ENCODE measurements at places on chromosomes 6 and 20.

DNA sequence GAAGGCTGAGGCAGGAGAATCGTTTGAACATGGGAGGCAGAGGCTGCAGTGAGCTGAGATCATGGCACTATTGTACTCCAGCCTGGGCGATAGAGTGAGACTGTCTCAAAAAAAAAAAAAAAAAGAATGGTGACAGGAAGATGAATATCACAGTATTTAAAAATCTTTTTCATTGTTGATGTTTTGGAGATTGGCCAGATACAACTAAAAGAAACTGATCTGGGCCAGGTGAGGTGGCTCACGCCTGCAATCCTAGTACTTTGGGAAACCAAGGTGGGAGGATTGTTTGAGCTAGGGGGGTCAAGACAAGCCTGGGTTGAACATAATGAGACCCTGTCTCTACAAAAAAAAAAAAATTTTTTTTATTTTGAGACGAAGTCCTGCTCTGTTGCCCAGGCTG lies 52.1 kb downstream of the TRAF3IP2 start:
- DNase-seq = peak; percentile 63

DNA sequence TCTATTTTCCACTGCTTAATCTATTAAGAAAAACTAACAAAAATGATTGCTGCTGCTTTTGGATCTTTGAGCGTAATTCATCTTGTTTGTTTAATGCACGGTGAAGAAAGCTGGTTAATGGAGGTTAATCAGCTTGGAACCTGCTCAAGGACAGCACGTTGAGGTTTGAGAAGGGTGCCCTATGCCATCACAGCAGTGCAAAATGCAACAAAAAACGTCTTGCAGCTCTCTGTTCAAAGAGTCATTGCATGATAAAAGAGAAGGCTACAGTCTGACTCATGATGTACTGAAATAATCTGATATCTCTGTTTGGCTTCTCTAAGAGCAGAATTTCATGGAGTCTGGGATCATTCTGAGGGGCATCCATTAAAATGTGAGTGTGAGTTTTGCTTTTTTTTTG lies 80.6 kb upstream of the PREP start:
- no peak for DNase-seq

GRCh38 chr6:147238164-147238563 lies 33.9 kb downstream of the STXBP5 start:
- no peak for DNase-seq

GRCh38 chr6:95686272-95686671 lies 108.9 kb downstream of the MANEA start:
- no peak for DNase-seq

- no peak for DNase-seq
Measured at GRCh38 chr20:51492167-51493092, 50.1 kb downstream of the NFATC2 start.

- no peak for DNase-seq
Measured at GRCh38 chr6:56324396-56324795, 77.0 kb upstream of the COL21A1 start.

GRCh38 chr6:81977486-81977885 lies 225.0 kb upstream of the TENT5A start:
- no peak for DNase-seq

DNA sequence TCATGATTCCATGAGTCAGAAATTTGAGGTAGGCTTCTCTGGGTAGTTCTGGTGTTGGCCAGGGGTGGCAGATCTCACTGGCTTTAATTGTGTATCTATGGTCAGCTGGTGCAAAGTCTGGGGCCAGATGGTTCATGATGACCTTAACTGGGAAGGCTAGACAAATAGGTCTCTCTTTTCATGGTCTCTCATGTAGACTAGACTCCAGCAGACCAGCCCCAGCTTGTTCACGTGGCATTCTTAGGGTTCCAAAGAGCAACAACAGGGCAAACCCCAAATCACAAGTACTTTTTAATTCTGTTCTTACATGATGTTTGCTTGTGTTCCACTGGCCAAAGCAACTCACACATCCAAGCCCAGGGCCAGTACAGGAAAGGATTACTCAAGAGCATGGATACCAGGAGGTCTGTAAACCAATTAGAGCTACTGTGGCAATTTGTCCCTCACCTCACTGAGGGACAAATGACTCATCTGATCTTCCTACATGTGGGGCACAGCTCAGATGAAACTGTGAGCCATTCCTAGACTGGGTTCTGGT lies 79.5 kb upstream of the PBOV1 start:
- no peak for DNase-seq

DNA sequence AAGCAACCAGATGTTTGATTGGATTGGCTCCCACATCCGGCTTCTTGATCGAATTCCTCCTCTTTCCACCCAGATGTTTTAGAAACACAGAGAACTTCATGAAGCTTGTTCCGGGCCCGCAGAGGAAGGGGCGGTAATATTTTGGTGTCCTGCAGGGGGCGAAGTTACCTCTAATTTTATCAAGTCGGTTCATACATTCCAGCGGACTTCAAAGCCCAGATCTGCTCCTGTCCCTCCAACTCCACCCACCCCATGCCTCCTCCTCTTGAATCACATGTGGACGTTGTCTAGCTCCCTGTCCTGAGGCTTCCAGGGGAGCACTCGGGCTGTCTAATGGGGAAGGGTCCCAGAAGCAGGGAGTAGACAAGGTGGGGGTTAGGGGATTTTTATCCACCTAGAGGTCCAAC lies 2.9 kb upstream of the BMP6 start:
- DNase-seq = peak; percentile 41

DNA sequence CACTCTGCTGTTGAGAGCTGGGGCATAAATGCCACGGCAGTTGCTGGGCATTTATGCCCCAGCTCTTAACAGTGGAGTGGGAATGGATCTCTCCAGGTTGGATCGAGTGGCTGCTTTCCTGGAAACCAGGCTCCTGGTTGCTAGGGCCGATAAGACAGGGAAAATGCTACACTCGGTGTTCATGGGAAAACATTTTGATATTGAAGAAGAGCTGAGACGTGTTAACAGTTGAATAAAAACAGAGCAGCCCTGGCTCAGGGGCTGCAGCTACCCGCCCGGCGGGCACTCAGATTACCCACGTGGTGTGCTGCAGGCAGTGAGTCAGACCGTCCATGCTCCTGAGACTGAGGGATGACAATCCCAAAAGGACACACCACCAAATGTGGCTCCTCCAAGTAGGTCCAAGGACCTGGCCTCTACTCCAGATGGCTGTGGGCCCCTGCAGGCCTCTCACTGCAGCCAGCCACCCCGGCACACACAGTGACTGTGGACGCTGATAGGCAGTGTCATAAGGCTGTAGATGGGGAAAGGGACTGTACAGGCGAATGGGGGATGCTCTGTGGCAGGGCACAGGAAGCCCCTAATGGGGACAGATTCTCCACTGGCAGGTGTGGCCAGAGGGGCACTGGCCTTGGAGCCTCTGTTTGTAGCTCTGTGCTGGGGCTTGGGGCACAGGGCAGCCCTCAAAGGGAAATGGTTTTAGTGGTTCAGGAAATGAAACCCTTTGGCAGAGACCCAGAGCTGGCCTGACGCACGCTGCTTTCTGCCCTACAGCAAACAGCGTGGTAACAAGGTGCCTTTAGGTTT lies 237.8 kb downstream of the LY86 start:
- peak; percentile 30 for DNase-seq

DNA sequence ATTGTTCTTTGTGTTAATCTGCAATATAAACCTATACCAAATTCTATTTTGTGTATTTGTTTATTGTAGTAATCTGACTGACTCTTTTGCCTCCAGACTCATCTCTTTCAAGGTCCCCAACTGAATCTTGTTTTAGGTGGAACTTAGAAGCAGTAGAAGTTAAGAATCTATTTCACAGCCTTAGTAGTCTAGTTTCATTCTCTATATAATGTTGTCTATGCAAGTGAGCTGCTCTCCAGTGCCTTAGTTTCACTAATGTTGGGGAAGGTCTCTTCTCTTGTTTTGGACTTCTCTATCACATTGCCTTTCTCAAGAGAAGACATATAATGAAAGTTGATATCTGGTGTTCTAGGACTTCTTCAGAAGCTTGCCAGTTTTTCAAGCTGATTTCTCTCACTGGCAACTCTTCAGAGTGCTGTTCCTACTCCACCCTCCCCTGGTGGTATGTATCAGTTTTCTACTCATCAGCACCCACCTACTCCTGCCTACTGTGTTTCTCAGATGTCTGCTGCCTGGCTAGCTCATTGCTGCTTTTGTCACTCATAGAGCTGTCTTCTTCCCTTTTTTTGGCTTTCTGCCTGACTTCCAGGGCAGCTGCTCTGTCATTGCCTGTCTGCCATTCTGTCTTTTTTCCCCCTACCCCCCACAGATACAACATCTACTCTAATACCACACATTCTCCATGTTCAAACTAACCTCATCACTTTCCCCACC lies 82.1 kb downstream of the PTPRA start:
- DNase-seq = no peak

- no peak for DNase-seq
Measured at GRCh38 chr6:154969796-154970195, 25.3 kb upstream of the TIAM2 start.

GRCh38 chr6:145147559-145147958 lies 587.8 kb downstream of the EPM2A start:
- no peak for DNase-seq

GRCh38 chr6:73139681-73140383 lies 85.5 kb downstream of the KHDC1L start:
- DNase-seq = no peak

DNA sequence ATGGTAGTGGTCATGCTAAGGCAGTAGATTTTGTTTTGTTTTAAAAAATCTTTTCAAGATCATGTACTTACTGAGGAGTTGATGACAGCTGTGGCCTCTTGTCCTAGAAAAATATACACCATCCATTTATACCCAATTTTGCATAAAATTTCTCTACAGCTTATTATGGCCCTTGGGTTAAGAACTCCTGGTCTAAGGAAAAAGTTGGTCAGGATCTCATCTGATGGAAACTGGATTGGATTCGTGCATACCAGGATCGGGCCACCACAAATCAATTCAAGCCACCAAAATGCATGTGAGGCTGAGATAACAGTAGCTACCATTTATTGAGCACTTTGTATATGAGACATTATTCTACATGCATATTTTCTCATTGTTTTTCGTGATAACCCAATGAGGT lies 244.4 kb downstream of the ZFAND3 start:
- no peak for DNase-seq

- no peak for DNase-seq
Measured at GRCh38 chr6:37583261-37583660, 83.6 kb upstream of the CCDC167 start.

DNA sequence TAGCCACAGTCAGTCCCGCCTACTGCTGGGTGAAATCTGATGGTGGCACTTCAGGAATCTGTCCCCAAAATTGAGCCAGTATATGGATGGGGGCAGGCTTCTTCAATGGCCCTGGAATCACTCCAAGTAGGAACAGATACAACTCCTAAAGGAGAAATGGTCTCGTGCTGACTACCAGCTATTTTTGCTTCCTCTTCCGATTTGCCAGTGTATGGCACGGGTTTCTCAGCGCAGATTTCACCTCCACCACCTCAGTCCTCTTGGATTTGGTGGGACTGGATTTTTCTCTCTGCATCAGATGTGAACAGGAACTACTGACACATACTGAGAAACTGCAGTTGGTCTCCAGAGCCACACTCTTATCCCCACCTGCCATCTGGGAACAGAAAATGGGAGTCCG lies 27.2 kb downstream of the PNPLA1 start:
- DNase-seq = no peak

DNA sequence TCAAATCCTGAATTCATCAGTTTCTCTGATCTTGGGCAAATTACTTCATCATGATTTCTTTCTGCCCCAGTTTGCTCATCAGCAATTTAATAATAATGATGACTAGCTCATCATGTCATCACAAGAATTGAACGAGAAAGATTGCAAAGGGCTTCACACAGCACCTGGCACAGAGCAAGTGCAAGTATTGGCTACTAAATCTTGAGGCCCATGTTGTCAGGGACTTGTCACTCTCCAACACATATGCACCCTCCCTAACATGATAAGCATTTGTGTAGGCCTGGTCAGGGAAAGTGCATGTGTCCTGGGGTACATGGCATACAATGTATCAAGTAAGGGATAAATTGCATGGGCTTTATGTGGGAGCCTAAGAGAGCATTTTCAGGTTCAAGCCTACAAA lies 6.4 kb downstream of the SMLR1 start:
- no peak for DNase-seq

DNA sequence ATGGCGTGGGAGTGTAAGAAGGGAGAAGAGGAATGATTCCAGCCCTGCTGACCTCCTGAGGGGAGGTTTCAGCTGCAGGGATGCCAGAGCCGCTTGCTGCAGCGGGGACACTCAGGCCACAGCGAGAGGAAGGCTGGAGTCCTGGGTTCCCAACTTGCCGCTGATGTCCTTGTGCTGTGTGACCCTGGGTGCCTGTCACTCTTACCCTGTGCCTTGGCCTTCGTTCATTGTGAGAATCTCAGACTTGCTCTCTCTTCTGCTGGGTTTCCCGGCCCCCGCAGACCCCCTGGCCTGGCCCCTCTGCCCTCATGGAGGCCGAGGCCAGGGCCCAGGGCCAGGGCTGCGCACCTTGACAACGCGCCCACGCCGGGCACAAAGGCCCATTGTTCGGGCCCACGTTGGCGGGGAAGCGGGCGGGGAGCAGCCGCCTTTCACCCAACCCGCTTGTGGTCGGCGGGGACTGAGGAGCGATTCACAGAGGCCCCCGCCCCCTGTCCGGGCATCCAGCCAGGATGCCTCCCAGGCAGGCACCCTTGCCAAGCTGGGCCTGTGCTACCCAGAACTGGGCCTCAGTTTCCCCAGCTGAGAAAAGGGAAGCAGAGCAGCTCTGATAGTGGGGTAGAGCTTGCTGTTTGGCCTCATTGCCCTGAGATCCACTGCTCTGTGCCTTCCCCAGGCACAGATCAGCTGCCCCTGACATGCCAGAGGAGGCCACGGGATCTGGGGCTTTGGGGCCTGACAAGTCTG lies 52.4 kb downstream of the CEBPB start:
- DNase-seq = no peak

GRCh38 chr20:10376270-10377075 lies 57.5 kb downstream of the MKKS start:
- no peak for DNase-seq
